GM12892 (cell line): ENCODE measurements at places on chromosomes 12 and 14.

- DNase-seq: no peak
Observed at GRCh38 chr14:66662374-66662773, 154.4 kb downstream of the GPHN start.

GRCh38 chr12:88325816-88326189 lies 183.7 kb downstream of the TMTC3 start:
- no peak for DNase-seq

DNA sequence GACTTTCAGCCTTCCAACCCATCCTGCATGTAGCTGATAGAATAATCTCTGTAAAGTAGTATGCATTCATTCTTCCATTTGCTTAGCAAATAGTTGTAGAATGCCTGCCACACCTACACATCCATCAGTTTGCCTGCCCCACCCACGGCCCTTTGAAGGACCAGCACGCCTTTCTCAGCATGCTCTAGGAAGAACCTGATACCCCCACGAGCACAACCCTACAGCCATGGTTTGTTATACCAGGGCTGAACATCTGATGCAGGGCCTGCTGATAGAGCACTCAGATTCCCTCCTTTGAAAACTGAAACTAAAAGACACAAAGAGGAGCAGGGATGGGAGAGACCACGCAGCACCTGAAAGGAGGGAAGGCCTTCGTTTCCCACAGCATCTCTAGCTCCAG lies 205.1 kb downstream of the ANO2 start:
- DNase-seq: no peak

GRCh38 chr12:97046901-97047300 lies 139.8 kb downstream of the NEDD1 start:
- DNase-seq: no peak

GRCh38 chr12:132276066-132276826 lies 53.1 kb downstream of the GALNT9 start:
- DNase-seq: no peak

DNA sequence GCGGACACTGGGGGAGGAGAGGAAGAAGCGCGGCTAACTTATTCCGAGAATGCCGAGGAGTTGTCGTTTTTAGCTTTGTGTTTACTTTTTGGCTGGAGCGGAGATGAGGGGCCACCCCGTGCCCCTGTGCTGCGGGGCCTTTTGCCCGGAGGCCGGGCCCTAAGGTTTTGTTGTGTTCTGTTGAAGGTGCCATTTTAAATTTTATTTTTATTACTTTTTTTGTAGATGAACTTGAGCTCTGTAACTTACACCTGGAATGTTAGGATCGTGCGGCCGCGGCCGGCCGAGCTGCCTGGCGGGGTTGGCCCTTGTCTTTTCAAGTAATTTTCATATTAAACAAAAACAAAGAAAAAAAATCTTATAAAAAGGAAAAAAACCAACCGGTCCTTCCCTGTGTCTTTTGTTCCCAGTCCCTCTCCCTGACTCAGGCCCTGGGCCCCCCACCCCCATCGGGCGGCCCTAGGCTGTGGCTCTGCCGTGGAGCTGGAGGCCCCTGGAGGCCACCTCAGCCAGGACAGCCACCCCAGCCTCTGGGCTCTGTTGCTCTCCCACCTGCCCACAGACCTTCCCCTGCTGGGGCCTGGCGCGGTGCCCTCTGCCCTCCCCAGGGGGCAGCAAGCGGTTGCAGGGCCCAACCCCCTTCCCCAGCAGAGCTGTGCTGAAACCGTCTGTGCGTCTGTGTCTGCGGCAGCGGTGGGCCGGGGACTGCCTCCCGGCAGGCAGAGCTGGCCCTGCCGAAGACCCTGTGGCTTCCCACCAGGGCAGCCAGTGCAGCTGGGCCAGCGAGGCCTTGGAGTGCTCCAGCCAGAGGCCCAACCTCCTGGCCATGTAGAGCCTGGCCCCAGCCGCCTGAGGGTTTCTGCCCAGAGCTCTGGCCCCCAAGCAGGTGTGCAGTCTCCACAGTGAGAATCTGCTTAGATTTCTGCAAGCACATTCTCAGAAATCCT lies 4.0 kb upstream of the CRIP2 start:
- DNase-seq: no peak

GRCh38 chr12:16606201-16606849 lies 363 bp upstream of the LMO3 start:
- DNase-seq: no peak

GRCh38 chr14:87696485-87696884 lies 296.5 kb downstream of the GALC start:
- no peak for DNase-seq

GRCh38 chr14:102490456-102490855 lies 19.1 kb downstream of the ANKRD9 start:
- no peak for DNase-seq

DNA sequence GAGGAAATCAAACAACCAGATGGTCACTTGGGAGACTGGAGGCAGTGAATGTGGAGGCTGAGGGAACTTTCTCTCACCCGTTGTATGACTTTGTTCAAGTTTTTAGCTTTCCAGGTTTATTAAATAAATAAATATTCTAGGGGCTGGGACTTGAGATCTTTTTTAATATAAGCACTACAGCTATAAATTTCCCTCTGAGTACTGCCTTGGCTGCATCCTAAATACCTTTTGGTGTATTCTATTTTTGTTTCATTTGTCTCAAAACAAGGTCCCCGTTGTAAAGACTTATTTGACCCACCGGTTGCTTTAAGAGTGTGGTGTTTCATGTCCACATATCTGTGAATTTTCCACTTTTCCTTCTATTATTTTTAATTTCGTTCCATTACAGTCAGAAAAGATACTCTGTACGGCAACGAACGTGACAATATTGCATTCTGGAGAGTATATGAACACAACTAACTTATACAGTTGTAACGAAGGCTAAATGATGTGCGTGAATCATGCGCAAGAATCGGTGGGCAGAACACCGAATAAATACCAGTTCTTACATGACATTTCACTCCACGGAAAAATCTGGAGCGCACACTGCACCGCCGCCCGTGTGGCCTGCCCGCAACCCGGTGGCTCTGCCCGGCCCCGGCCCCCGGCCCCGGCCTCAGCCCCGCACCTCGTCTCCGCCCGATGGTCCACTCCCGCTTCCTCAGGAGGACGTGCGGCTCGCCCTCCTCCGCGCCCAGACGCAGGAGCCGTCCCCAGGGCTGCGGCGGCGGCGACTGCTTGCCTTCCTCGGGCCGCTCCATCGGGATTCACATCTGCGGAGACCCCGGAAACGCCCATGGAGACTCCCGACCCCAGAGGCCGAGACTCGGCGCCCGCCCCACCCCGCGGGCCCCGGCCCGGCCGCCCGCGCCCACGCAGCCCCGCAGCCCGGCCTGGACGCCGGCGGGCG lies 602 bp downstream of the CHFR start:
- DNase-seq: peak; percentile 40
